NCI-H774 (cell line): ENCODE measurements at places on chromosomes 6 and 20.

- DNase-seq: no peak
These were observed 8.1 kb downstream of the SNRPB start for GRCh38 chr20:2462484-2462883.

- DNase-seq: no peak
These were observed 392.3 kb upstream of the RUNX2 start for GRCh38 chr6:44935693-44936300.

GRCh38 chr6:98747960-98748359 is 86.4 kb upstream of the POU3F2 start:
- no peak for DNase-seq

DNA sequence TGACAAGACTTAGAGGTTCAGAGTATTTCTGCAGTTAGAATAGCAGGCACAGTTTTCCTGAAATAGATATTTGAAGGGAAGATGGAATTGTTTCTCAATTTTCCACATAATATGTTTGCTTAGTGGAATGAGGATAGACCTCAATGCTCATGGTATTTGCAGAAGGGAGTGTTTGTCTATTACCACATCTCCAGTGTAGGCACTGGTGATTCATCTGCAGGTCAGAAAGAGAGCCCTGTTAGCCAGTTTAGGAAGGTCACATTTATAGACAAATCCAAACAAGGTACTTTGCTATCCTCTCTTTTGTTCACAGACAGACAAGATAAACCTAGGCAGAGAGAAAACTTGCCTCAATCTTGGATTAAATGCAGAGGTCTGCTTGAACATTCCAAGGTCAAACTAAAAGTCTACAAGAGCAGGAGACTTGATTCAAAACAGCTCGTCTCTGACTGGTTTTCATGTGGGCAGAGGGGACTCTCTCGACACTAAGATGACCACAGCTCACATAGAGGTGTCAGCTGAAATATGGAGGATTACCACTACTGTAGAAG is 22.8 kb downstream of the ISM1 start:
- DNase-seq: no peak

- no peak for DNase-seq
These were observed 66.4 kb downstream of the CLIC5 start for GRCh38 chr6:45949256-45949655.

DNA sequence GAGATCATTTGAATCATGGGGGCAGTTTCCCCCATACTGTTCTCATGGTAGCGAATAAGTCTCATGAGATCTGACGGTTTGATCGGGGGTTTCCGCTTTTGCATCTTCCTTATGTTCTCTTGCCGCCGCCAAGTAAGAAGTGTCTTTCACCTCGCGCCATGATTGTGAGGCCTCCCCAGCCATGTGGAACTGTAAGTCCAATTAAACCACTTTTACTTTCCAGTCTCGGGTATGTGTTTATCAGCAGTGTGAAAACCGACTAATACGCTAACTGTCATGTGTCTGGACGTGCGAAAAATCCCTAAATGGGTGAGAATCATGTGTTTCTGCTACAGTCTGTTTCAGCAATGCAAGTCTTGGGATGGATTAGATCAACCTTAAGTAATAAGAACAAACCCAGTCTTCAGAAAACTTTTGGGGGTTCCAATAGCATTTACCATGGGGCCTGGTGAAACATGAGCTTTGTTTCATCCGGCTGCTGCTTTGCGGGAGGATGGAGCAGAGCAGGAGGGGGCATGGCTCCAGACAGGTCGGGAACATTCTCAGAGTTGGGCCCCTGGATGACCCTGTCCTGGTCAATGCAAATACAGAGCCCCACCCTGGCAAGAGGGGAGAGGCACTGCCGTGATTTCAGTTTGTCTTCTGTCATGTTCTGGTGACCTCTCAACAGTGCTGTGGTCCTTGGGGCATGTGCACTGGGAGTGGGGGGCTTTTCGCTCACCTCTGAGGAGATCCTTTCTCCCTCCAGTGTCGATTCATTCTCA is 41.5 kb downstream of the CTCFL start:
- DNase-seq: no peak

DNA sequence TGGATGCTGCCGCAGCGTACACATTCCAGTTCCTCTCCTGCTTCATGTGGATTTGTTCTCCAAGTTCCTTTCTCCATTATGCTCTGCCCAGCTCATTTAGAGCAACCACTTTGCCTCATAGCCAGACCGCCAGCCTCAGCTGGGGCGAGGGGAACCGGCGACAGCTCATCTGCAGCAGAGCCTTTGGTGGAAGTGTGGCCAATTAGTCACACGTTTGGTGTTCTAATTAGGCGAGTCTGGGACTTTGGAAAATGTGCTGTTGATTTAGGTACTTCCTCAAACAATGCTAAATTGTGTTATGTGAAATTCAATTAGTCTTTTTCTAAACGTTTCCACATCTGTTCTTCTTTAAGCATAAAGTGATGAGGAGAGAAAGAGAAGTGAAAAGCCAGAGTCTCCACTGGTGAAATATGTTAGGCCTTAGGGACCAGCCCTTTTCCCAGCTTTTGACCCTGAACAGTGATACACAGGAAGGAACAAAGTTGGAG is 217.9 kb downstream of the TBX18 start:
- no peak for DNase-seq

DNA sequence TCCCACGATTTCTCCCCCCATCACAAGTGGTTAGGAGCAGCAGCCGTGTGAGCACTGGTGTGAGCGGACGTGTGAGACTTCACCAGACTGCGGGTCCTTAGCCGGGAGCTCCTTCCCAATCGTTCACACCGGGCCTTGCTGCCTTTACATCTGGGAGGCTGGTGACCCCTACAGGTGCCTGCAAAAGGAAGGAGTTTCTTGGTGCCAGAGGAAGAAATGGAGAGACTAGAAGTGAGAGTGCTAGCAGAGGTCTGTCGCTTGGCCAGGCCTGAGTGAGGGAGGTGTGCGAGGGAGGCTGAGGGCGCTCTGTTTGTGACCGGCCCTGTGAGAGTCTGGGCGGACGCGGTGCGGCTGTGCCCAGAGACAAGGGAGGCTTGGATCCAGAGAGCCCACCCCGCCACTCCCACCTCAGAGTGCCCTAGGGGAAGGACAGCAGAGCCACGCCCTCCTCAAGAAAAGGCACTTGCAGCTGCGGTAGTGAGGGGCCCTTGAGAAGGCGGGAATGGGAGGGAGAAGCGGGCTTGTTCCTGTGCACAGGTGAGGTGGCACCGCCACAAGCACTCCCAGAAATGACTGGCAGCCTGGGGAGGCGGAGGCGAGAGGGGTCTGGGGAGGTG is 10.0 kb upstream of the ARMC2 start:
- no peak for DNase-seq

DNA sequence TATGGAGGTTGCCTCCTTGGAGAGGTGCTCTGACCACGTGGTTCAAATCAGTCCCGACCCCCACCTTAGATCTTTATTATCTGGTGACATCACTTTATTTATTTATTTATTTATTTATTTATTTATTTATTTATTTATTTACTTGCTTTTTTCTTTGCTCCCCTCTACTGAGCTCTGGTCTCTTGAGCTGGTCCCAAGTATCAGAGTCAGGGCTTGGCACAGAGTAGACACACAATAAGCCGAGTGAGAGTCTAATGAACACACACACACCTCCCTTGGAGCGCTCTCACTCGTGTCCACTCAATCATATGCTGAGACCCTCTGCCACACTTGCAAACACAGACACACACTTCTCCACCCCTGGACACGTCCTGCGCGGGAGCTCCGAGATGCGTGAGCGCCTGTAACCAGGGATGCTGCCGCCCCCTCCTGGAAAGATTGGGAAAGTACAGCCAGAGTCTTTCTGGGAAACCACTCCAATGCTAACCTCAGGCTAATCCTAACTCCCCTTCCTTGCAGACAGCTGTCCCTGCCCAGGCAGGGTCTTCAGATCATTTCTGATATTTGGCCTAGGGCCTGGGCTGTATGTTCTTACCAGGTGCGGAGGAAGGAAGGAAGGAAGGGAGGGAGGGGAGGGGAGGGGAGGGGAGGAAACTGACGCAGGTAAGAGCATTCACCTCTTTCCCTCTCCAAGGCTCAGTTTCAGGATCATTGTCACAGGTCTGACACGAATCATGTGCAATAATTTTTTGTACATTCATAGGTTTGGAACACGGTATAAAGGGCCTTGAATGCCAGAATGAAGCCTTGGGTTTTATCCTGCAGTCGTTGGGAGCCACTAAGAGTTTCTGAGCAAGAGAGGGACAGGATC is 70.9 kb downstream of the STK35 start:
- DNase-seq: peak; percentile 35

DNA sequence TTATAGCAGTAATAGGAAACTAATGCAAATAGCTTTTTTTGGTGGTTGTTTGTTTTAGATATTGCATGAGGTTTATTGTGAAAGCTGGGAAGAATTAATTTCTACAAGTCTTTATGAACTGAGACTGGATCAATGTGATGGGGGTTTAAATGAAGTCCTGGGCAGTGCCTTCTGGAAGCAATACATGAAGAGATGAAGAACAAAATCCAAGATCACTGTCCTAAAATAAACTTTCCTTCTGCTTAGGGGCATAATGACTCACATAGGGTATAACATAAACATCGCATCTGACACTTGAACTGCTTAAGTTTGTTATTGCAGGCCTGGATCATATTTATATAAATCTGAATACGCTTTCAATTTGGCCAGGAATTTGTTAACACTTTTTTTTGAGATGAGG is 20.9 kb upstream of the SHLD1 start:
- no peak for DNase-seq

GRCh38 chr6:138572167-138572875 is 73.0 kb upstream of the NHSL1 start:
- peak; percentile 89 for DNase-seq

- DNase-seq: no peak
These were observed 884 bp upstream of the CUTA start for GRCh38 chr6:33418690-33419291.

DNA sequence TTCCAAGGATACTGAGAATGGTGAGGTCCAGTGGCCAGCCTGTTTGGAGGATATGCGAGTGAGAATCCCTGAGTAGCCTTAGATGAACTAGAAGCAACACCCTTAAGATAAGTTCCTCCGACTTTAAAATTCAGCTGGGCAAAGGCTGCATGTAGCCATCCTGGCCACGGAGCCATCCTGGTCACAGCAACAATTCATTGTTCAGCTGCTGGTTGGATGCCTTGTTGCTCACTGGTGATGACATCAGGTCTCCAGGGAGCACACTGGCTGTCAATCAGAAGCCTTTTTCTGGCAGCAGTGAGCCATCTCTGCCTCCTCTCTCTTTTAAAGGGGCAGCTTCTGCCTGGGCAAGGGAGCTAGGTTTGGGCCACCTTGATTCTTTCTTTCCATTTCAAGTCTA is 22.4 kb upstream of the RIMS4 start:
- no peak for DNase-seq

DNA sequence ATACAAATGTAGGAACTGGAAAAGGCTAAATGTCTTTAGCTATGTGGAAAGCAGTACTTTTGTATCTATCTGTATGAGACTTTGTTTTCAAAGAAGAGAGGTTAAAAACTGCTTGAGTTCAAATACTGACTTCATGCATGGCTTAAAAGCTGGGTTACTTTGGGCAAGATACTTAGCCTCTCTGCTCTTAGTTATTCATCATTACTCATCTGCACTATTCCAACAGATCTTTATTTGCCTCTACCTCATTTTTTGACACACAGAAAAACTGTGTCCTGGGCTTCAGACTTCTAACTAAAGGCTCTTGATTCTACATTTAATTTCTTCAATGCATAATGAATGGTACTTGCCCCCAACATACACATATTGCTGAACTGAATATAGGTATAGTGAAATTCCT is 114.8 kb downstream of the DST start:
- no peak for DNase-seq

GRCh38 chr6:38552121-38552520 is 87.6 kb downstream of the BTBD9 start:
- DNase-seq: no peak

- DNase-seq: no peak
These were observed 44.0 kb upstream of the DOK5 start for GRCh38 chr20:54431156-54431944.

DNA sequence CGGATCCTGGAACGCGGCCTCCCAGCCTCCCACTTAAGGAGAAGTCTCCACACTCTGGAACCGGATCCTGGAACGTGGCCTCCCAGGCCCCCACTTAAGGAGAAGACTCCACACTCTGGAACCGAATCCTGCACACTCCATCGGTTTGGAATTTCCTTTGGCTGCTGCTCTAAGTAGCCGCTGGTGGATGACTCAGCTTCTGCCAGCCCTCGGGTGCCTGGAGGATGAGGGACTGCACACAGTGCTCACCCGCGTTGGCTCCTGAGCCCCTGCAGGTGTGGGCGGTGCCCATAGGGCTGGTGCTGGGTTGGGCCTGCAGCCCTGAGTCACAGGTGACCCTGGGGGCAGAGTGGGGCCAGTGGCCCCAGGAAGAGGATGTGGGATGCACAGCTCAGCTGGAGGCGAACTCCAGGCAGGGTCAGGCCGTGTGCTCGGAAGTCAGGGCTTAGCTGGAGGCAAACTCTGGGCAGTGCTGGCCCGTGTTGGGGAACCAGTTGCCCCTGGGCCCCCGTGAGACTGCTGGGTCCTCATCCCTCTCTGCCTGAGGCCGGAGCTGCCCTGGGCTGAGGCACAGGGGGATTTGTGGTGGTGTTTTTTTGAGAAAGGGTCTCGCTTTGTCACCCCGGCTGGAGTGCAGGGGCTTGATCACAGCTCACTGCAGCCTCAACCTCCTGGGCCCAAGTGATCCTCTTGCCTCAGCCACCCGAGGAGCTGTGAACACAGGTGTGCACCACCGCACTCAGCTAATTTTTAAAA is 13.9 kb upstream of the TNFRSF6B start:
- DNase-seq: no peak

DNA sequence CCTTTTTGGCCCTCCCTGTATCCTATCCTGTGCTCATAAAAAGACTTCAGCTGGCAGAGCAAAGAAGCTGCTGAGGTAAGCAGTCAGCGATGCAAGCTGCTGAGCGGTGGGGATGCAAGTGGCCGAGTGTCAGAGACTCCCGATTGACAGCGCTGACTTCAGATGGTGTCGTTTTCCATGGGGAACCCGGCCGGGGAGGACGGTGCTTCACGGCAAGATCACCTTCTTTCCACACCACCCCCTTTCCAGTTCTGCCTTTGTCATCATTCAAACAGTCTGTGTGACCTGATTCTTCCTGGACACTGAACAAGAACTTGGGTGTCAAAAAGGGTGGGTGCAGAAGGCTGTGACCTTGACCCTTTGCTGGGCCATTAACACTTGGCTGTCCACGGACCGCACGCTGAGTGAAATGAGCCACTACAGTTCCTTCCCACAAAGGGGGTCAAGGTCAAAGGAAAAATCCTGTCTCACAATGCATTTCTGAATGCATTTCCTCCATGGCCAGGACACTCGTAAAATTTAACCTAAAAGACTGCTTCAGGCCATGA is 52.9 kb upstream of the UNC93A start:
- DNase-seq: no peak

- DNase-seq: no peak
These were observed 84.5 kb downstream of the GJA10 start for GRCh38 chr6:89978749-89979145.
